ENCODE measurements at places on chromosomes 2 and 18.

- no peak for DNase-seq
Observed at GRCh38 chr2:133345638-133346037, 222.6 kb downstream of the NCKAP5 start.

DNA sequence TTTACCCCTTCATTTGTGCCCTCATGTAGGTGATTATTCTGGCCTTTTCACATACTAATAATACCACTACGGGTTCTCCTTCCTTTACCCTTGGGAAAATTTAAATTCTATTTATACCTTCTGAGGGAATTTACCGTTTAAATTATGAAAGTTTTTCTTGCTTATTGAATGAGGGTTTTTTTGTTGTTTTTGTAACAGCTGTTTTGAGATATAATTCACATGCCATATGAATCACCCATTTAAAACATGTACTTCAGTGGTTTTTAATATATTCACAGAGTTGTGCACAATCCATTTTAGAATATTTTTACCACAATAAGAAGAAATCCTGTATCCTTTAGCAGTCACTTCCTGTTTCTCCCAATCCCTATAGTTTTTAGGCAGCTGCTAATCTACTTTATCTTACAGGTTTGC, 54.7 kb downstream of the EML4 start:
- no peak for DNase-seq

DNA sequence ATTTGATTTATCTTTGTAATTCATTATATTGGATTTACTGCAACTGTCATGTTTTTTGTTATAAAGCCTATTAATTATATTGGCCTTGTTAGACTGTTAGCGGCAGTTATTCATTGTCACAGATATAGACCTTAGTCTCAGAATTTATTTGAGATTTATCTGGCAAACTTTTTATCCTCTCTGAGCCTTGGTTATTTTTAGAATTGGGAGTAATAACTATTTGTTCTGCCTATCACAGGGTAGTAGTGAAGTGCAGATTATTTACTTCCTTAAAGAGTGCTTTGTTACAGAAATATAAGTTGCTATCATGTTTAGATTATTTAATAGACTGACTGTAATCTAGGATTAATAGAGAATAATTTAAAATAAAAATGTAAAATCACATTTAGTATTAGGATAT, 41.9 kb downstream of the AGPS start:
- no peak for DNase-seq

GRCh38 chr18:72107647-72108383, 436.3 kb downstream of the CBLN2 start:
- no peak for DNase-seq

- no peak for DNase-seq
Observed at GRCh38 chr2:139080244-139080643, 300.1 kb upstream of the NXPH2 start.

GRCh38 chr18:48111587-48111986, 181.1 kb upstream of the SMAD2 start:
- DNase-seq, result no peak
